ENCODE measurements at places on chromosomes 16 and 17. TPM values are rescaled to one million over a fixed set of nuclear protein-coding genes. Genes with fewer than 3 reads are reported as not detected.

DNA sequence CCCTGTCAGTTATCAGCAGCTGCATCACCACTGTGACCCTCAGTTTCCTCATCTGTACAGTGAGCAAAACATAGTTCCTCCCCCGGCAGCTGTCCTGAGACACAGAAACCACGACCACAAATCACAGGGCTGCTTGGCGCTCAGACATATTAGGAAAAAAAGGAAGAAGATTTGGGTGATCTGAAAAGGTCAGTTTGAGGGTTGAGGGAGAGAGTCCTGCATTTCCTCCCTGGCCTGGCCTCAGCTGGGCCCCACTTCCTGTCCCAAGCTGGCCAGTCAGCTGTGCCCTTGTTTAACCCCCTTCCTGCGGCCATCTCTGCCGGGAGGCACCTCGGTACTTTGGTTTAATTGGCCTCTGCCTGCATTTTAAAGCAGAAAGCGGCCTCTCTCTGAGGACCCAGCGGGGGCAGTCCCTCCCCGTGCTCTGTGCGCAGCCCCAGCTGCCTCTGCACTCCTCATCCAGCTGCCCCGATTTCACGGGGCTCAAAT is 24.0 kb upstream of the CIBAR2 start:
- H3K36me3 ChIP-seq, result no peaks in the 10 kb centered on the region
- H3K27ac ChIP-seq, result no peak overlapping the region
- no peaks in the 10 kb centered on the region for H3K27me3 ChIP-seq

DNA sequence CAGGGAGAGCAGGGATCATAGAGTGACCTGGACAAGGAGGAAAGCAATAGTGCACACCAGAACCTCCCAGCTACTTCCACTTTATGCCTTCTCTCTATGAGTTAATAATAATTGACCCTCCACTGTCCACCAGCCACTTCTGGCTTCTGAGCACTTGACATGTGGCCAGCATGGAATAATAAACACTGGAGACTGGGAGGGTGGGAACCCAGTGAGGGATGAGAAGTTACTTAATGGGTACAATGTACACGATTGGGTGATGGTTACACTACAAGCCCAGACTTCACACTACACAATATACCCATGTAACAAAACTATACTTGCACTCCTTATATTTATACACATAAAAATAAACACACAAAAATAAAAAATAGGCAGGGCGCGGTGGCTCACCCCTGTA is 11.4 kb downstream of the CDC42EP4 start:
- H3K36me3 ChIP-seq, result peaks cover 1% of the 10 kb centered on the region
- DNase-seq, result no peak
- H3K27me3 ChIP-seq, result no peaks in the 10 kb centered on the region
- H3K4me3 ChIP-seq, result no peak overlapping the region

GRCh38 chr17:29591737-29592608 is 959 bp upstream of the ANKRD13B start:
- H3K27me3 ChIP-seq, result no peaks in the 10 kb centered on the region
- H3K27ac ChIP-seq, result peak overlapping the region; percentile 90
- H3K36me3 ChIP-seq, result no peaks in the 10 kb centered on the region
- peak overlapping the region; percentile 72 for H3K4me3 ChIP-seq
- peak; percentile 98 for DNase-seq
- H3K4me1 ChIP-seq, result peaks cover 71% of the 10 kb centered on the region

GRCh38 chr16:2372684-2373083 is 32.2 kb upstream of the ABCA3 start:
- no peak for DNase-seq
- H3K27ac ChIP-seq, result no peak overlapping the region
- H3K36me3 ChIP-seq, result no peaks in the 10 kb centered on the region

GRCh38 chr16:85316321-85316919 is 204.1 kb upstream of the CIBAR2 start:
- no peak overlapping the region for H3K27ac ChIP-seq
- no peaks in the 10 kb centered on the region for H3K36me3 ChIP-seq
- H3K4me3 ChIP-seq, result no peak overlapping the region
- DNase-seq, result no peak
- no peaks in the 10 kb centered on the region for H3K27me3 ChIP-seq
- peaks cover 59% of the 10 kb centered on the region for H3K4me1 ChIP-seq

DNA sequence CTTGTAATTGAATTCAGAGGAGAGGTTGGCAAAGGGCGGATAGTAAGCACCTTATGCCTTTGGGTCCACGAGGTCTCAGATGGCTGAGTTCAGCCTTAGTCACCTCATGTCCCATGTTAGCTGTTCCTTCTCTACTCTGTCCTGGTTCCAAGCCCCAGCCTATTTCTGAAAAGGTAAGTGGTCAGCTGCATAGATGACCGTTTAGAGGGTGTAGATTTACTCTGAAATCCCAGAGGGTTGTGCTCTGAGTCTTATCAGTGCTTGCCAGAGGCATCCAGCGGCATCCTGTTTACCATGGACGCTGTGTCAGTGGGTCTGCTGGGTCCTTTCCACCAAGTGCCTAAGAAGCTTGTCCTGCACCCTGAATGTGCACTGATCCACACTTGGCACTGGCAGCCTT is 1.9 kb downstream of the ZNF778 start:
- DNase-seq, result no peak
- H3K36me3 ChIP-seq, result peaks cover 18% of the 10 kb centered on the region
- H3K27me3 ChIP-seq, result no peaks in the 10 kb centered on the region
- no peak overlapping the region for H3K27ac ChIP-seq

DNA sequence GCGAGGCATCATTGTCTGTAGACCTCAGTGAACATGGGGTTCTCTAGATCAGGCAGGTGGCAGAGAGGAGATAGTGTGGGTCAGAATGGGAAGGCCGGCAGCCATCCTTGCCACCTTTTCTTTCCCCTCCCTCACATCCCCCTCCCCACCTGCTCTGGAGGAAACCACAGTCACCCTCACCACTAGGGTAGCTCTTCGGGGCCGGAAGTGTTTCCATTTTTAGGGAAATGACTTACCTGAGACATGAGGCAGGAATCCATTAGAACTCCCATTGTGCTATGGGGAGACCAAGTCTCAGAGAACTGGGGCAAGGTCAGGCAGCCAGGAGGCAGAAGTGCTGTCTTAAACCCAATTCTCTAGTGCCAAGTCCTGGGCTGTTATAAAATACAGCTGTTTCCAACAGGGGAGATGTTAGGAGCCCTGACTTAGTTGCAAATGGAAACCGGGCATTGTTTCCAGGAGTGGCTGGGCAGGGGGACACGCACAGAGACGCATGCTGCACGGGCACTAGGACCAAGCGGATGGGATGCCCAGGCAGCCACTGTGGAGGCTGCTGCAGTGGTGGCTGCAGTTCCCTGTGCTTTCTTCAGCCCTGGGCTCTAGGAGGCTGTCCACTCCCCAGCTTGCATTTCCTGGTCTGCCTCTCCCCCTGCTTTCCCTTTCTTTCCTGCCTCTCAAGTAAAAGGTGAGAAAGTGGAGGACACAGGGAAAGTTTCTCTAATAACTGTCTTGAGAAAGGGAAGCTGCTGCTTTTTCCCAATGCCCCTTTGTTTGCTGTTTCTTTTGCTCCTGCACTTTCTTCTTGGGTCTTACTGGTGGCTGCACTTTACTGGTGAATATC is 2.8 kb downstream of the HAS3 start:
- H3K4me1 ChIP-seq, result peaks cover 23% of the 10 kb centered on the region
- no peaks in the 10 kb centered on the region for H3K27me3 ChIP-seq
- no peak overlapping the region for H3K27ac ChIP-seq
- peaks cover 6% of the 10 kb centered on the region for H3K36me3 ChIP-seq
- no peak for DNase-seq

- no peak overlapping the region for H3K27ac ChIP-seq
- no peak for DNase-seq
- no peaks in the 10 kb centered on the region for H3K36me3 ChIP-seq
- H3K4me1 ChIP-seq, result no peaks in the 10 kb centered on the region
- no peak overlapping the region for H3K4me3 ChIP-seq
Observed at GRCh38 chr17:14282726-14283125, 18.2 kb upstream of the HS3ST3B1 start.

- no peaks in the 10 kb centered on the region for H3K27me3 ChIP-seq
- H3K36me3 ChIP-seq, result no peaks in the 10 kb centered on the region
- H3K4me3 ChIP-seq, result no peak overlapping the region
- H3K4me1 ChIP-seq, result no peaks in the 10 kb centered on the region
- H3K27ac ChIP-seq, result no peak overlapping the region
Observed at GRCh38 chr16:13291591-13292333, 390.4 kb downstream of the SHISA9 start.

DNA sequence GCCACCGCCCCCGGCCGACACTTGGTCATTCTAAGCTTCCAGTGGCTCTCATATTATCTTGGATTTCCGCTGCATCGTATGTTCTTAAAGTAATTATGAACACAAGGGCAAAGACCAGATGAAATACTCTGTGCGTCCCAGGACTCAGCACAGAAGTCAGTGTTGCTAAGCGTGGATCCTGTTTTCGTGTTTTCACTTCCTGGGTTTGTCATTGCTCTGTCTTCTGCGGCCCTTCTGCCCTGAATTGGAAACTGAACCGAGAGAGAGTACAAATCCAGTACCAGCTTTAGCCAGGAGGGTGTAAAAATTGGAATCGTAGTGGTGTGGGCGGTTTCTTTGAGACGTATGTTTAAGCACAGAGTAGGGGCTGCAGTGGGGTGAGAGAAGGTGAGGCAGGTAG is 32.7 kb downstream of the DBNDD1 start:
- H3K36me3 ChIP-seq, result peaks cover 38% of the 10 kb centered on the region
- no peak overlapping the region for H3K27ac ChIP-seq
- no peak for DNase-seq

- H3K27ac ChIP-seq, result peak overlapping the region; percentile 82
- peak overlapping the region; percentile 87 for H3K4me3 ChIP-seq
- H3K36me3 ChIP-seq, result no peaks in the 10 kb centered on the region
- H3K27me3 ChIP-seq, result no peaks in the 10 kb centered on the region
- DNase-seq, result no peak
Observed at GRCh38 chr17:8122924-8123694, 797 bp downstream of the HES7 start.

DNA sequence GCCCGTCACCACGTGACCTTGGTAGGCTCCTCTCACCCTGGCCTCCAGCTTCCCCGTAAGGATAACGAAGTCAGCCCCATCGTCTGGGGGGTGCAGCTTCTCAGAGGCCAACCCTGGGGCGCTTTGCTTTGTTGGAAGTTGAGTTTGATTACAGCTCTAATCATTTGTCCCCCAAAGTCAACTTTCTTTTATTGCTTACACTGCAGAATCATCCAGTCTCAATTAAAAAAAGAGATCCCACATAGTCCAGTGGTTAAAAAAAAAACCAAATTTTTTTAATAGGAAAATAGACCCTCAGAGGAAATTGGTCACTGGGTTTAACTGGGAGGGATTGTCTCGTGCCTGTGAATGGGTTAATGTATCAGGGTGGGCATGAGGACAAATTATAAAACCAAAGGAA is 7.8 kb upstream of the GPRC5C start:
- DNase-seq, result no peak
- H3K36me3 ChIP-seq, result no peaks in the 10 kb centered on the region
- peaks cover 6% of the 10 kb centered on the region for H3K27me3 ChIP-seq
- no peak overlapping the region for H3K27ac ChIP-seq
- H3K4me3 ChIP-seq, result no peak overlapping the region

DNA sequence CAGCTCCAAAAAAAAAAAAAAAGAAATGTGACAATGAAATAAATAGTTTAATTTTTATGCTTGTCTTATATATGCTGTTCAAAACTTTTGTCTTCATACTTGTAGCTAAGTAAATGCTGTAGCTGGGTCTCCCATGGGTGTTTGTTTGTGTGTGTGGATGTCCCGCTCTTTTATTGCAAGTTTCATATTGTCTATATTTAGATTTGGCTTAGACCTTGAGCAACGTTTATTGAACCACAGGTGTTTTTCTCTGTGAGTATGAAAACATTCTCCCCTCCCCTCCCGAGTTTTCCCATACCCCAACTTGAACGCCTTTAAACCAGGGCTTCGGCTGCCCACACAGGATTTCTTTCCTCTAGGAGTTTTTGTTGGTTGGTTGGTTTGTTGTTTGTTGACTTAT is 45.2 kb downstream of the MFSD11 start:
- H3K36me3 ChIP-seq, result peaks cover 14% of the 10 kb centered on the region
- no peaks in the 10 kb centered on the region for H3K27me3 ChIP-seq
- DNase-seq, result no peak
- H3K4me3 ChIP-seq, result no peak overlapping the region

GRCh38 chr17:82497483-82498405 is 21.8 kb upstream of the FOXK2 start:
- H3K36me3 ChIP-seq, result no peaks in the 10 kb centered on the region
- H3K27ac ChIP-seq, result peak overlapping the region; percentile 90
- peaks cover 25% of the 10 kb centered on the region for H3K4me1 ChIP-seq
- H3K27me3 ChIP-seq, result no peaks in the 10 kb centered on the region
- H3K4me3 ChIP-seq, result peak overlapping the region; percentile 82

DNA sequence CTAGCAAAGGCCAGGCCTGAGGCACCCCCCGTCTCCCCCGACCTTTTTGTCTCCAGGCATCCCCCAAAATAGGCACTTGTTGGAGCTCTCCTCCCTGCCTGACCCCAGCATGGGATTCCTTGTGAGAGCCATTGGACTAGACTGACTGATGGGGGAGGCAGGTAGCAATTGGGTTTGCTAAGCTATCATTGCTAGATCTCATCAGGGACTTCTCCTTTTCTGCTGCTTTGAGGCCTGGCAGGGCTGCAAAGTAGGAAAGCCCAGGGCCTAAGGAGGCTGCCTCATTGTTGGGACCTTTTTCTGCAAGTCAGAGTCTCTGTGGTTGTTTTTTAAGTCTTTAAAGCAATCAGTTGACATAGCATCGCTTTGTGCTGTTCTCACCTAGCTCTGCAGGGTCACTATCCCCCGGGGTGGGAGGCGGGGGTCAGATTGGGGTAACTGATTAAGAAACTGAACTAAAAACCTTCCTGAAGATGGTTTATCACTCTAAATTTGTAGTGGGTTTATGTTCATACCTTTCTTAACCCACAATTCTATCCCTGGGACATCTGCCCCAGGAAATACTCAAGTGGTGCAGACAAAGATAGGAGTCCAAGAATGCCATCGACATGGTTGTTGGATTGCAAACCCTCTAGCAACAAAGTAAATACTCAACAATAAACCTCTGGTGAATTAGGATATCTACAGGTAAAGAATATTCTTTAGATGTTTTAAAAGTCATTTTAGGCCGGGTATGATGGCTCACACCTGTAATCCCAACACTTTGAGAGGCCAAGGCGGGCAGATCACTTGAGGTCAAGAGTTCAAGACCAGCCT is 28.0 kb downstream of the LLGL2 start:
- H3K27ac ChIP-seq, result no peak overlapping the region
- no peaks in the 10 kb centered on the region for H3K36me3 ChIP-seq
- no peak for DNase-seq

DNA sequence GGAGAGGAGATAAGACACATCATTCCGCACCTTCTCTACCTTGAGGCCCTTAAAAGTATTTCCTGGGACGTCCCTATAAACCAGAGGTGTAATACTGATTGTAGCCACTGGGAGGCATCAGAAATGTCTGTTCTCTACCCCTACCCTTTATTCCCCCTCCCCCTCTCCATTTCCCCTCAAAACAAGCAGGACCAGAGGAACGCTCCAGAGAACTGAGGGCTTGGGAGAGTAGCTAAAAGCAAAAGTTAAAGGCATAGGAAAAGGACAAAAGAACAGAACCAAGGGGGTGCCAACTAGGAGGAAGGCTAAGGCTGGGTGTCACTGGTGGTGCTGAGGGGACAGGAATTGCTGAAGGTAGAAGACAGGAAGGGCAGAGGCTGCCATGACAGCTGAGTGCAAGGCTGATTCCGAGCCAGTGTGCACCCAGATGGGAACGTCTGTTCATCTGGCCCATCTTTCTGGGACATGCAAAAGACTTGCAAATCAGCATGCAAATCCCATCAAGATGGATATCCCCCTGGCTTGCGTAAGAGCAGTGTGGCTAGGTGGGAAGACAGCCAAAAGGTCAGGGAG is 6.7 kb downstream of the CAMTA2 start:
- no peak overlapping the region for H3K27ac ChIP-seq
- H3K4me3 ChIP-seq, result no peak overlapping the region
- peaks cover 12% of the 10 kb centered on the region for H3K36me3 ChIP-seq
- peaks cover 2% of the 10 kb centered on the region for H3K4me1 ChIP-seq
- no peaks in the 10 kb centered on the region for H3K27me3 ChIP-seq

HCRT gene
- total RNA-seq, result not detected

SPATA32 gene
- total RNA-seq, result 0.18 TPM

CCL5 gene
- total RNA-seq, result not detected

OSBPL7 gene
- total RNA-seq, result 16.8 TPM

LGALS9B gene
- total RNA-seq, result not detected

PYY gene
- total RNA-seq, result not detected
